ENCODE measurements at places on chromosomes 5 and 9.

- no peak for DNase-seq
These were observed 1.3 kb downstream of the EIF4EBP3 start for GRCh38 chr5:140548791-140549190.

GRCh38 chr9:19781240-19781639, 7.6 kb downstream of the SLC24A2 start:
- DNase-seq: no peak

DNA sequence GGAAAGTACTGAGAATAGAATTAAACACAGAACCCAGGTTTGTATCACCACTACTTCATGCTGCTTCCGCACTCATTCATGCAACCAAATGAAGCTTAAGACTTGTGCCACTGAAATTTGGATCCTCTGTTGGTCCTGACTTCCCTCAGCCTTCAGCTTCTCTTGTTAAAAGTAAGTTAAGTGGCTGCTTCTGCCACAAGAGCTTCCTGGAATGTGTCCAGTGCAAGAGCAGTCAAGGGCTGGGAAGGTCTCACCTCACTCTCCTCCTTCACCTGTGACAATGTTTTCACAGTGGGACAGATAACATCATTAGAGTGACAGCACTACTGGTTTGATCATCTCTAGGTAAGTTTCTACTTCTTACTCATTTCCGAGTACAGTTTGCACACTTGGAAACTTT, 7.9 kb downstream of the SNCAIP start:
- DNase-seq: no peak

DNA sequence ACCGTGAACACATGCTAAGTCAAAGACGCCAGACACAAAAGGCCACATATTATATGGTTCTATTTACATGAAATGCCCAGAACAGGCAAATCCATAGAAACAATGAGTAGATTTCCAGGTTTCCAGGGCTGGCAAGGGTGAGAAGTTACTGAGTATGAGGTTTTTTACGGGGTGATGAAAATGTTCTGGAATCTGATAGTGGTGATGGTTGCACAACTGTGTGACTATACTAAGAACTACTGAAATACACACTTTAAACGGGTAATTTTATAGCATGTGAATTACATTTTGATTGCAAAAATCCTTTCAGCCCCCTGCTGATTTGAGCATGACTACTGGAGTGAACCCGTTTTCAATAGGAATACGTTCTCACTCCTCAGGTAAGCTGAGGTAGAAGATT, 46.7 kb upstream of the TBC1D9B start:
- DNase-seq: no peak

- no peak for DNase-seq
These were observed 19.0 kb downstream of the STOM start for GRCh38 chr9:121350993-121351561.

DNA sequence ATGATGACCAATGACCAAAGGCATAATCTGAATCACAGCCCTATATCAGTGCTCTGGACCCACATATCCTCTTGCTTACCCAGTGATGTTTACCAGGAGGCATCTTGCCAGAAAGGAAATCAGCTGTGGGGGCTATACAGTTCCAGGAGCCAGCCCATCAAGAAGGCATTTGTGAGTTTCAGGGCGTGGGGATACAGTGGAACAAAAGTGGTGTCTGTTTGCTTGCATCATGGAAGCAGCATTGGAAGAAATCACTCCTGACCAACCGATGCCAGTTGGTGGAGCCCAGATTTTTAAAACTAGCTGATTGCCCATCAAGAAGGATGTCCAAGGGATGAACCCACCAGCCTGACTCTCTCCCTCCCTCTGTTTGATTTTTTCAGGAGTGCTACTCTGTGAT, 106.5 kb upstream of the EGFLAM start:
- DNase-seq: no peak

- DNase-seq: no peak
These were observed 333.5 kb upstream of the ACTBL2 start for GRCh38 chr5:57816108-57816507.

DNA sequence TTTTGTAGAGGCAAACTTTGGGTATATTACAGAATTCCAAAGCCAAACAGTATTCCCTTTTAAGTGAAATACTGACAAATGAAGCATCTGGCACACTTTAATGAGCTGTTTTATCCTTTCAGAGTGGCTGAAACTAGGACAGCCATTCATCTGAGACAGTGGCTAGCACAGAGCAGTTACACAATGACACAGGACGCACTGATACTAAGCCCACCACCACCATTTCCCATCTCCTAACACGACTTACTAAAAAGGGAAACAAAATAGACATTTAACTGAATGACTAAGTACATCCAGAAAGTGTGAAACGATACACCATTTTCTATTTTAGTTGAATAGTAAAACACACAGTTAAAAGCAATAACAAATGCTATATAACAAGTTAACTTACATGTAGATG, 120.4 kb upstream of the RETREG1 start:
- no peak for DNase-seq

All from activated CD4-positive, alpha-beta T cell treated with anti-CD3 and anti-CD28 coated beads, Interleukin-2, amount 10 ng/mL, durations not matched to agents 7 days and 5 days (primary cell).